RCC 7860 (cell line): ENCODE measurements at places on chromosomes 5 and 9.

DNA sequence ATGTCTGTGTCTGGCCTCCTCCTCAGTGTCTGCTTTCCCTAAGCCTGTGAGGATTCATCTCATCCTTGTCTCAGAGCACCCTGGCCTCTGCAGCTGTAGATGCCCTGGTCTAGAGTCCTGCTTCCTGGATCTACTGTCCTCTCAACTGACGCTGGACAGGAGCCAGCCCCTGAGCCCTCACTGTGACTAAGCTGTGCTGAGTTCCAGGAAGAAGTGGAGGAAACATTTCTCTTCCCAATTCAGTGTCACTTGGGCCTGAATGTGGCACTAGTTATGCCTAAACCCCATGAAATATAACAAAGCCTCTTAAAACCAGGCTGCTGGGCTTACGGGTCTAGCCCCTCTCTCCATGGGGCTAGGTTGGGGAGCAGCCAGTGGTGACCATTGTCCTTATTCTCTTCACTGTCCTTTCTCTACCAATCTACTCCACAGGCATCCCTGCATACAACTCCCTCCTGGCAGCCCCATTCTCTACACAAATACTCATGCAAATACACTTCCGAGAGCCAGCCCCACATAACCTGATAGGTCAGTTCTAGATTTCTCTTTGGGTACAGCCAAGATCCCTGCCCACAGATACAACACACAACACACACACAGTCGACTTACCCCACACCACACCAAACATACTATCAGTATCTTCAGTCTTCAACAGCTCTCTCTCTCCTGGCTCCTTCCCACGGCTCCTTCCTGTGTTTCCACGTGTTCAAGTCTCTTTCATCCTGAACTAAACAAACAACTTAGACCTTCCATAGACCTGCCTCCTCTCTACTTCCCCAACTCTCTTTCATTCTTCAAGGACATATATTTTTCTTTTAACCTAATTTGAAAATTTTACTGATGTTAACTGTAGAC, 220.8 kb downstream of the SNX18 start:
- peak; percentile 50 for DNase-seq

- DNase-seq, result no peak
These were observed 43.3 kb downstream of the TLE4 start for GRCh38 chr9:79615038-79615437.

GRCh38 chr9:113538131-113538530, 74.6 kb downstream of the RGS3 start:
- no peak for DNase-seq

GRCh38 chr9:113215132-113215531, 5.9 kb downstream of the FKBP15 start:
- DNase-seq, result peak; percentile 42

GRCh38 chr5:149549461-149550267, 1.6 kb downstream of the CSNK1A1 start:
- peak; percentile 45 for DNase-seq

DNA sequence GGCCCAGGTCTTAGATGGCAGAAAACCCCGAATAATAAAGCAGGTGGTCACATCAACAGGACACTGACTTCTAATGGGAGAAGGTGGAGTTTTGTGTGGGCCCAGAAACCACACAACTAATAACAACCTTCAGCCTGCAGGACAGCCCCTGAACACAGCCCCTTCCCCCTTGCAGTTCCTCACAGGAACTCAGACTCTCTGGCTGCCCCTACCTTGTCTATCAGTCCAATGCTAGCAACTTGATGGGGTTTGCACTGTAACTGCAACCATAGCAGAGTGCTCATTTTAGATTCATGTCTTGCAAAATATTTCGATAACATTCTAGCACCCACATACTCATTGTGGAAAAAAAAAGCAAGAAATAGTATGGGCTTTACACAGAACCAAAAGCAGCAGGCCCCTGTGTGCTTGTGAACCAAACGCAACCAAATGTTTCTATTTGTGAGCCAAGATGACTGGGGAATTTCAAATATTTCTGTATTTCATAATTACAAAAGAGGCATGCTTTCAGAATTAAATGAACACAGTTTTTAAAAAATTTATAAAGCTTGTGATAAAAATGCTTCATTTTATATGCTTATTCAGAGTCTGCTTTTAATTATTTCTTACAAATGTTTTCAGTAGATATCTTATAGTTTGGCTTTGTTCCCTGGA, 62.7 kb upstream of the PDE4D start:
- no peak for DNase-seq
